Activated CD8-positive, alpha-beta memory T cell treated with anti-CD3 and anti-CD28 coated beads, Interleukin-2, amount 10 ng/mL, durations not matched to agents 7 days and 5 days (primary cell): ENCODE measurements at places on chromosomes 2 and 18. TPM values are rescaled to one million over a fixed set of nuclear protein-coding genes. Genes with fewer than 3 reads are reported as not detected.
A peak's percentile ranks its signal among the peaks of the same experiment; 100 is the strongest.

- no peaks in the 10 kb centered on the region for H3K27me3 ChIP-seq
- DNase-seq, result no peak
- H3K27ac ChIP-seq, result no peak overlapping the region
- no peaks in the 10 kb centered on the region for H3K4me1 ChIP-seq
Measured at GRCh38 chr18:30982285-30982992, 60.1 kb downstream of the DSC3 start.

- H3K27me3 ChIP-seq, result no peaks in the 10 kb centered on the region
- no peak overlapping the region for H3K27ac ChIP-seq
- no peak for DNase-seq
- no peaks in the 10 kb centered on the region for H3K36me3 ChIP-seq
- H3K4me1 ChIP-seq, result no peaks in the 10 kb centered on the region
Measured at GRCh38 chr2:192277494-192278109, 82.9 kb upstream of the TMEFF2 start.

Gene MAP3K19
- not detected for total RNA-seq

Gene CHPF
- total RNA-seq, result 24.4 TPM

Gene SCYGR7
- total RNA-seq, result not detected

Gene IL36A
- total RNA-seq, result 0.42 TPM

- H3K4me1 ChIP-seq, result no peaks in the 10 kb centered on the region
- no peak overlapping the region for H3K27ac ChIP-seq
- DNase-seq, result no peak
- H3K4me3 ChIP-seq, result no peak overlapping the region
Measured at GRCh38 chr18:33761363-33761762, 183.3 kb downstream of the ASXL3 start.

DNA sequence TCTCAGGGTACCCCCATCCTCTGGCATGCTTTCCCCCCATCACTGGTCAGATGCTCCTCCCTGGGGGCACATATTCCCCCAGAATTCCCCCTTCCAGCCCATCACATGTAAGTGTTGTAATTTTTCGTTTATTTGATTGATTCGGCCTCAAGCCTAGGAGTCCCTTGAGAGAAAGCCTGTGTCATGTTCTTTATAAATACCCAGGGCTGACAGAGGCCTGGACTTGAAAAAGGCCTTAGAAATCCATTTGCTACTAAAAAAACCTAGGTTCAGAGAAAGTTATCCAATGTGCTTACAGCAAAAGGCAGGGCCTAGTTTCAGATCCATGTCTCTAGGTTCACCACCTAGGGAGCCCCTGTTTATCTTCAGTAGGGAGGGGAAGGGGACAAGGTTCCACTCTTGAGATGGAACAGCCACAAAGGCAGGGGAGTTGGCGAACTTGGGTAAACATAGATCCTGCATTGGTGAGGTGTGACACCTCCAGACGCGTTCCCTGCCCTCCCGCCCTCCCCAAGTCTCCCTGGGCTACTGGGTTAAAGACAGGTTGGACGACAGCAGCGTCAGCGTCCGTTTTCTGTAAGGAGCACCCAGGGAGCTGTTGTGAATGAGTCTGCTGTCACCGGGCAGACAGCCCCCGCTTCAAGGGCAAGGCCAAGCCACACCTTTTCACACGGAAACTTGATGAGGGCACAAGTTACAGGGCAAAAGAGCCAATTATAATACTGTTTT lies 147.8 kb downstream of the EN1 start:
- DNase-seq, result no peak
- no peak overlapping the region for H3K4me3 ChIP-seq
- H3K4me1 ChIP-seq, result no peaks in the 10 kb centered on the region
- H3K27ac ChIP-seq, result no peak overlapping the region
- H3K27me3 ChIP-seq, result no peaks in the 10 kb centered on the region

Gene HOXD10
- not detected for total RNA-seq

DNA sequence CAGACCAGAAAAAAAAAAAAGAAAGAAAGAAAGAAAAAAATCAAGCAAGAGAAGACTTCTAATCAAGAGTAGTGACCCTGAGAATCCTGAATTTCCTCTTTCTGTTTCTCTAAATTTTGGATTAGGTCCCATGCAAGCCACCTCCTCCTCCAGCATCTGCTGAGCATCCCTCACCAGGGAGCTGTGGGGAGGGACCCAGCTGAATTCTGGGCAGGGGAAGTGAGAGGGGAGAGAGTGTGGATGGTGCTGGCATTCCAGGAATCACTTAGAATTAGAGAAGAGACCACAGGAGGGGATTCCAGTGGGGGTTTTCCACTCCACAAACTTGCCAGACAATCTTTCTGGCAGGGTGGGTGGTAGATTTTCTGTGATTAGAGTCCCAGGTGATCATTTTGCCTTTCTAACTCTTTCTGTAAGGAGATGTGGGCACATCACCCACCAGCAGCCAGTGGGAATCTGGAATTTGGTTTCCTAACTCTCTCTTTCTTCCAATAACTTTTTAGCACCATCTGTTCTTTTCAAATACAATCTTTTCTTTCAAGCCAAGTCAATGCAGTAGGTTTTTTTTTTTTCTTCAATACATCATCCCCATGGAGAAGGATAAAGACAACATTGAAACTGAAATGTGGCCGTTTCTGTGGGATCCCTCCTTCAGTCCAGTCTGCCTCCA lies 279.2 kb downstream of the CLIP4 start:
- peaks cover 35% of the 10 kb centered on the region for H3K27me3 ChIP-seq
- no peaks in the 10 kb centered on the region for H3K36me3 ChIP-seq
- H3K4me1 ChIP-seq, result no peaks in the 10 kb centered on the region
- H3K27ac ChIP-seq, result no peak overlapping the region

- no peak for DNase-seq
- no peaks in the 10 kb centered on the region for H3K36me3 ChIP-seq
- H3K4me3 ChIP-seq, result no peak overlapping the region
- no peaks in the 10 kb centered on the region for H3K27me3 ChIP-seq
- no peak overlapping the region for H3K27ac ChIP-seq
- no peaks in the 10 kb centered on the region for H3K4me1 ChIP-seq
Measured at GRCh38 chr2:142796588-142796987, 80.9 kb upstream of the KYNU start.

- H3K4me3 ChIP-seq, result no peak overlapping the region
- H3K27me3 ChIP-seq, result no peaks in the 10 kb centered on the region
- H3K36me3 ChIP-seq, result no peaks in the 10 kb centered on the region
Measured at GRCh38 chr2:235091421-235091820, 139.6 kb downstream of the SH3BP4 start.

GRCh38 chr18:55641486-55641885 lies 53.5 kb upstream of the TCF4 start:
- no peak overlapping the region for H3K27ac ChIP-seq
- no peak for DNase-seq
- no peak overlapping the region for H3K4me3 ChIP-seq

DNA sequence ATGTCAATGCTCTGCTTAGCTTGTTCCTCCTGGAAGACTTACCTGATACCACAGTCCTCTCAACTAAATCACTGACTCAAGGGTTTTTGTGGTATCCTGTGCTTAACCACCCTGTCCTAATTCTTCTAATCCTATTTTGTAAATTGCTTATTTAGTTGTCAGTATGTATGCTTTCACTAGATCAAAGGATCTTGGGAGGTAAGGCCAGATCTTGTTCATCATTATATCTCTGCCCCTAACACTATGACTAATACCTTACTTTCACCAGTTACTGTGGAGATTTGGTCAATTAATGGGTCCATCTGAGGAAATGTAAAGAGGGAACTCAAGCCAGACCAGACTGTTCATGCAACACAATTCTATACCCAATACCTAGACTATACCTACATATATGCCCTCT lies 203.2 kb downstream of the GULP1 start:
- H3K4me3 ChIP-seq, result no peak overlapping the region
- H3K4me1 ChIP-seq, result no peaks in the 10 kb centered on the region
- no peak overlapping the region for H3K27ac ChIP-seq
- H3K36me3 ChIP-seq, result no peaks in the 10 kb centered on the region
- no peak for DNase-seq

GRCh38 chr2:191682126-191682525 lies 4.2 kb downstream of the NABP1 start:
- H3K27me3 ChIP-seq, result no peaks in the 10 kb centered on the region
- peaks cover 63% of the 10 kb centered on the region for H3K36me3 ChIP-seq
- no peak for DNase-seq
- H3K27ac ChIP-seq, result peak overlapping the region; percentile 67

GRCh38 chr2:26612034-26612433 lies 29.1 kb downstream of the CIB4 start:
- H3K4me3 ChIP-seq, result no peak overlapping the region
- no peaks in the 10 kb centered on the region for H3K36me3 ChIP-seq
- DNase-seq, result no peak
